ENCODE measurements at places on chromosomes 11 and 22. TPM values are rescaled to one million over a fixed set of nuclear protein-coding genes. Genes with fewer than 3 reads are reported as not detected.

COPB1 gene
- total RNA-seq = 99.4 TPM

DNA sequence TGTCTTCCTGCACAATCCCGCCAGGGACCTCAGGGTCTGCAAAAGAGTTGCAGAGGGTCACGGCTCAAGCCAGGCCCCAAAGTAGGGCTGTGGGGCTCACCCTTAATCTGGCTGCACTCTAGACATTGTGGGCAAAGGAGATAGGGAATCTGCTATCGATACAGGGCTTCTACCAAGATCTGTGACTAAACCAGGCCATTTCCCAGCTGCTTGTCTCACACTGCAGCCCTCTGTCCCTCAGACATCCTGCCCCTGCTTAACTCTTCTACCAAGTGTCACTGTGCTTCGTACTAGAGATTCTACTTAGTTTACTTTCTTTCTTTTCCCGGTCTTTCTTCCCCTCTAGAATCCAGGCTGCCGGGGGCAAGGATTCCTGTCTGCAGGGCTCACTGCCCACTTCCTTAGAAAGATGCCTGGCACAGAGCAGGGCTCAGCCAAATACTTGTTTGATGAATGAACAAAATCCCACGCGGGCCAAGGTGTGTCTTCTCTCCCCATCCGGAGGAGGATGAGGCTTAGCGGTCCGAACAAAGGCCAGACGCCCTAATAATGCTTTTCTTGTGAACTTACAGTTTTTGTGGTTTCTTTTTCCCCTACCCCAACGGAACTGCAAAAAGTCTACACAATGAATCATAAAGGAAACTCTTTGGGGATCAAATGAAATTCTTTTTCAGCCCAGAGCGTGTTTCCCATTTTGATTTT lies 61.3 kb upstream of the ANO1 start:
- H3K27ac ChIP-seq = no peak overlapping the region
- H3K4me1 ChIP-seq = no peaks in the 10 kb centered on the region
- H3K36me3 ChIP-seq = no peaks in the 10 kb centered on the region
- H3K4me3 ChIP-seq = no peak overlapping the region

GRCh38 chr11:134371436-134372185 lies 39.8 kb downstream of the GLB1L2 start:
- peaks cover 19% of the 10 kb centered on the region for H3K27me3 ChIP-seq
- no peak overlapping the region for H3K4me3 ChIP-seq
- H3K36me3 ChIP-seq = no peaks in the 10 kb centered on the region
- DNase-seq = peak; percentile 5
- peaks cover 12% of the 10 kb centered on the region for H3K4me1 ChIP-seq

MS4A14 gene
- not detected for total RNA-seq

- no peak overlapping the region for H3K4me3 ChIP-seq
- H3K27me3 ChIP-seq = peaks cover 2% of the 10 kb centered on the region
- no peak for DNase-seq
- no peaks in the 10 kb centered on the region for H3K36me3 ChIP-seq
Measured at GRCh38 chr11:108239076-108239475, 16.2 kb downstream of the ATM start.

DNA sequence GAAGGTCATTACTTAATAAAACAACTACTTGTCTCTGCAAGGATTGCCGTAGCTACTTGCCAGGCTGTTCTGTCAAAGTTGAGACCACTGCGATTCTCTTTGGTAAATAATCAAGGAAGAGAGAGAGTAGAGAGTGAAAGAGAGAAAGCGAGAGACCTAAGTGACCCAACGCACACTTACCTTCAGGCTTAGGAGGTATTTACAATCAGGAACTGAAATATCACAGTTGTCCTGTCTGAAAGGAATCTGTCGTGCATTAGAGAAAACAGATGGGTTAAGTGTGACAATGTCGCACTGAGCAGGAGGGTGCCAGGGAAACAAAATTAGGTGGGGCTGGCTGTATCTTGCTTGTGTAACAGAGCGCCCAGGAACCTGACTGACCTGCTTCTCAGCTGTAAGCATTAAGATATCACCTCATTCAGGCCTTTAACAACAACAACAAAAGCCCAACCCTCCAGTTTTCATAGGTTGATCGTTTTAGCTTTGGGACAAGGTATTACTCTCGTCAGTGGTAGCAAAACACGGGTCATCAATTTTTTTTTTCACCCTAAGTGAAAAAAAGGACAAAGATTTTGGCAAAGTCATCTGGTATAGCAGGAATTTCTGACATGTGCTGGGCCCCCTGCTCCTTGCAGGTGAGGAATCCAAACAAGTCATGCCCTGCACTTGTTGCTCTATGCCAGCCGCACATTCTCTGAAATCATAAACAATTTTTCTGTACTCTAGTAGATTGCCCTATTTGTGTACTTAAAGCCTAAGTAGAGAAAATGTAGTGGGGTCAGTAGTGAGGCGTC lies at the start of gene MUC15:
MUC15 (minus strand) TSS at position 403 of the 794 bp plus-strand sequence. CDS start 5,169 bp downstream, outside the sequence.
- H3K36me3 ChIP-seq = no peaks in the 10 kb centered on the region
- H3K4me1 ChIP-seq = peaks cover 13% of the 10 kb centered on the region
- DNase-seq = no peak
- H3K27me3 ChIP-seq = no peaks in the 10 kb centered on the region
- no peak within 1 kb of the TSS for H3K4me3 ChIP-seq
- peak within 1 kb of the TSS; percentile 72 for H3K27ac ChIP-seq

LGR4 gene
- total RNA-seq = 87.1 TPM

UBQLNL gene
- not detected for total RNA-seq

GRCh38 chr11:63462137-63462536 lies 28.8 kb downstream of the PLAAT5 start:
- H3K4me3 ChIP-seq = no peak overlapping the region
- H3K36me3 ChIP-seq = no peaks in the 10 kb centered on the region
- H3K27ac ChIP-seq = no peak overlapping the region

GGTLC3 gene
- total RNA-seq = not detected

RBX1 gene
- 66.4 TPM for total RNA-seq

RAB38 gene
- 0.76 TPM for total RNA-seq

DNA sequence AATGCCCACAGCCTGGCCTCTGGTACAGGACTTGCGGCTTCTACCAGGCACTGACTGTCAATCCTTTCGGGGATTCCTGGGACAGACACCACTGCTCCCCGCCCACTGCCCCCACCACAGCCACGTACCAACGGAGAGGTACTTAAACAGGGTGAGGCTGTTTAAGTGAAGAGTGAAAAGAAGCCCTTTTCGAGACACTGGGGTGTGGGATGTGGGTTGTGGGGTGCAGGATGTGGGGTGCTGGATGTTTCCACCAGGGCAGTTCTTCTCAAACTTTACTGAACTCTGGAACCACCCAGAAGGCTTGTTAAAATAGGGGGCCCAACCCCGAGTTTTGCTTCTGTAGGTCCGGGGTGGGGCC lies 34.2 kb upstream of the PRR5 start:
- H3K27me3 ChIP-seq = peaks cover 7% of the 10 kb centered on the region
- no peak for DNase-seq
- H3K27ac ChIP-seq = no peak overlapping the region
- H3K36me3 ChIP-seq = no peaks in the 10 kb centered on the region
- H3K4me3 ChIP-seq = peak overlapping the region; percentile 79

GRCh38 chr11:8080674-8081590 lies at the start of gene TUB:
Gene TUB, plus strand, starts transcription at chr11:8081211. Its CDS starts 300 bp downstream, at chr11:8081511.
- DNase-seq = no peak
- no peaks in the 10 kb centered on the region for H3K36me3 ChIP-seq
- no peak within 1 kb of the TSS for H3K27ac ChIP-seq
- peak within 1 kb of the TSS; percentile 70 for H3K4me3 ChIP-seq
- peaks cover 18% of the 10 kb centered on the region for H3K27me3 ChIP-seq
- H3K4me1 ChIP-seq = peaks cover 8% of the 10 kb centered on the region

GRCh38 chr22:47366026-47366767 lies 603.7 kb downstream of the TBC1D22A start:
- H3K36me3 ChIP-seq = peaks cover 6% of the 10 kb centered on the region
- H3K4me3 ChIP-seq = no peak overlapping the region
- H3K27ac ChIP-seq = no peak overlapping the region
- no peaks in the 10 kb centered on the region for H3K4me1 ChIP-seq
- peaks cover 14% of the 10 kb centered on the region for H3K27me3 ChIP-seq
- no peak for DNase-seq

- no peak overlapping the region for H3K27ac ChIP-seq
- H3K36me3 ChIP-seq = no peaks in the 10 kb centered on the region
- peaks cover 5% of the 10 kb centered on the region for H3K27me3 ChIP-seq
- no peak overlapping the region for H3K4me3 ChIP-seq
- no peak for DNase-seq
Measured at GRCh38 chr11:128940156-128940555, 2.5 kb downstream of the TP53AIP1 start.

GRCh38 chr22:30197389-30197788 lies 49.2 kb downstream of the LIF start:
- H3K27me3 ChIP-seq = peaks cover 3% of the 10 kb centered on the region
- no peak overlapping the region for H3K4me3 ChIP-seq
- no peak for DNase-seq
- H3K27ac ChIP-seq = no peak overlapping the region
- no peaks in the 10 kb centered on the region for H3K4me1 ChIP-seq

NTM gene
- 1.2 TPM for total RNA-seq

CATSPERZ gene
- not detected for total RNA-seq

OR2AG2 gene
- total RNA-seq = 0.78 TPM

DNA sequence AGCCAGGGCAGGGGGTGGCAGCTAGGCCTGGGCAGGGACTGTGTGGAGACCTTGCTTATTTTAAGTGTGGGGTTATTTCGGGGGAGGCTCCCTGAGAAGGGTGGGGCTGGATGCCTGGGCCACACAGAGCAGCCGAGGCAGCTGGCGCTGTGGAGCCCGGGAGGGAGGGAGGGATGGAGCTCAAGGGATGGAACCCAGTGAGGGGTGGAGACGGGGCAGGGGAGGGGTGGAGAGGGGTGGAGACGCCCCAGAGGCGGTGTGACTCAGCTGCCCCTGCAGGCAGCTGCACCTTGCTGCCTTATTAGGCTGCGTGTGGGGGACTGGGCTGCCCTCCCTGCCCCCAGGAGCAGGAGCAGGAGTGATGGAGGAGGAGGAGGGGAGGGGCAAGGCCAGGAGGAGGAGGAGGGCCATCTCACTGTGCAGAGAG lies 9.8 kb upstream of the TSSC4 start:
- H3K4me1 ChIP-seq = peaks cover 23% of the 10 kb centered on the region
- H3K27ac ChIP-seq = peak overlapping the region; percentile 81
- DNase-seq = no peak

- DNase-seq = peak; percentile 33
- H3K27ac ChIP-seq = no peak overlapping the region
- peaks cover 9% of the 10 kb centered on the region for H3K4me1 ChIP-seq
- H3K4me3 ChIP-seq = peak overlapping the region; percentile 25
Measured at GRCh38 chr11:64037027-64037634, 1.4 kb downstream of the FLRT1 start.

- peak overlapping the region; percentile 2 for H3K4me3 ChIP-seq
- no peak for DNase-seq
- H3K27me3 ChIP-seq = peaks cover 11% of the 10 kb centered on the region
- H3K36me3 ChIP-seq = no peaks in the 10 kb centered on the region
- peaks cover 48% of the 10 kb centered on the region for H3K4me1 ChIP-seq
- H3K27ac ChIP-seq = peak overlapping the region; percentile 65
Measured at GRCh38 chr11:44893308-44893822, 57.3 kb downstream of the TP53I11 start.

PAK1 gene
- 126 TPM for total RNA-seq

- no peak overlapping the region for H3K27ac ChIP-seq
- H3K4me3 ChIP-seq = no peak overlapping the region
Measured at GRCh38 chr11:116439361-116439677, 333.5 kb downstream of the BUD13 start.
